DMS79 treated with DMSO at 0.1 percent for 48 hours (cell line): ENCODE measurements at places on chromosomes 2 and 18.

GRCh38 chr18:58605027-58606020 is 23.6 kb downstream of the ALPK2 start:
- no peak for DNase-seq

- DNase-seq = no peak
These were observed 160.1 kb upstream of the HNRNPA3 start for GRCh38 chr2:177052471-177052870.

- DNase-seq = no peak
These were observed 42.6 kb downstream of the GBX2 start for GRCh38 chr2:236125541-236125940.

DNA sequence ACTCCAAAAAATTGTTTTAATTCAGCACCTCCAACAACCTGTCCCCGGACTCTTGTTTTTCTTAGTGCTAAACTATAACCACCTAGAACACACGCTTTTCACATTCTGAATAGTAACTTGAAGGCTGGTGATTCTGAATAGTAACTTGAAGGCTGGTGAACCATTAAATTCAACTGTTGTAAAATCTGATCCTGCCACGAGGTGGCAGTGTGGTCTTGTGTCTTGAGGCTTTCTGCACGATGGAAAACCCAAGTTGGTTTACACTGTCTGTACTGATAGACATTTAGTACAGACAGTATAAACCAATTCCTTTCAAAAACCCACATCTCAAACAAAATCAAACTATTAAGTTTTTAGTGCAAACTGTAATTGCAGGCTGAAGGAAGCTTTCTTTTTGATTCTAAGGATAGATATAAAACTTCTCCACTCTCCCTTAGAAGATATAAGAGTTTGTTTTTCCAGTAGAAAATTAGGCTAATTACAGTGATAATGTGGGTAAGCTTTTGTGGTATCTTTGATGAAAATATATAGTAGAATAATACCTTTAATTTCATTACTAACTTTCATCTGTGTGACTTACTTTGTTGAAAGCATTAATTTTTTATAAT is 57.6 kb downstream of the VAPA start:
- peak; percentile 65 for DNase-seq

DNA sequence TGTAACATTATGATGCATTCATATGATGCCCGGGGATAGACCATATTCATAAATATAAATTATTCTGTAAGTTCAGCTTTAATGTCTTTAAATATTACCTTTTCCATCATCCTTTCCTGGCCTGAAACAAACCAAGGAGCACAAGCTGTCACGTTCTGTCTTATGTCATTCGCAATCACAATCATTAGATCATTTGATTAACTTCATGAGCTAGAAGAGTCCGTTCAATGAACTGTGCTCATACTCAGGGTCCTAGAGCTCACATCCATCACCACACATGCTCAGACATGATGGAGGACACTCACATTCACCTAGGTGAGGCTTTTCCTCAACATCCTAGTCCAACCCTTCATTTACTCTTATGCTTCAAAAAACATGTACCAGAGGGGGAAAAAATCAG is 599.0 kb upstream of the ID2 start:
- no peak for DNase-seq

DNA sequence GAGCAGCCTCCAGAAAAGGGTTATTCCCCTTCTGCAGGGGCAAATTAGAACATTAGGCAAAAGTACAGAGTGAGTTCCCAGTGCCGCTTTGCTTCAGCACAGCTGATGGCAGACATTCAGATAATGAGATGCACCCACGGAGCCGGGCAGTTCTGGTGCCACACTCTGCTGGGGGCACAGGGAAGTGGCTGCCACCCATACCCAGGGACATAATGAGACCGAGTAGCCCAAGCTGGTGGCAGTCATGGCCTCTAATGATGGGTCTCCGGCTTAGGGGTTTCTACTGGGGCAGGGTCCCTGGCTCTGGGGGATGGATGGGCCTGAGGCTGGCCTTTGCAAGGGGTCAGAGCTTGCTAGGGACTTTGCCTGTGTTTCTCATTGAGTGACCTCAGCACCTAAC is 26.2 kb downstream of the GLI2 start:
- no peak for DNase-seq

GRCh38 chr2:75431276-75431675 is 129.5 kb downstream of the EVA1A start:
- DNase-seq = no peak

- DNase-seq = no peak
These were observed 18.4 kb downstream of the NCKAP1 start for GRCh38 chr2:183019718-183020442.
